Nephron progenitor cell (in vitro differentiated cells): ENCODE measurements at places on chromosomes 13 and 19.
A peak's percentile ranks its signal among the peaks of the same experiment; 100 is the strongest.

DNA sequence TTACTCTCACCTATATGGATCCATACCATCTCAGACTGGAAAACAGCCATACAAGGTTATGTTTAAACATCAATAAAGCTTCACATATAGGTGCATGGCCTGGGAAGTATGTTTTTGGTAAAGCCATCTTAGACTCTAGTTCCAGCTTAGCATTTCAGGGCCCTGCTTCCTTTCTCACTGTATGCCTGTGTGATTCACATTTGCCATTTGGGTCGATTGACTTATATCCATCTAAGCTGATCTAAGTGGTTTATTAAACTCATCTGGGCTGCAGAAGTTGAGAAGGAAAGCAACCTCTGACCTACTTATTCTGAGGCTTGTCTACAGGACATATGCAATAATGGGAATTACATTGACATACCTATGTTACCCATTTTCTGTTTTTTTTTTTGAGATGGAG is 33.5 kb downstream of the ZNF506 start:
- DNase-seq, result no peak

DNA sequence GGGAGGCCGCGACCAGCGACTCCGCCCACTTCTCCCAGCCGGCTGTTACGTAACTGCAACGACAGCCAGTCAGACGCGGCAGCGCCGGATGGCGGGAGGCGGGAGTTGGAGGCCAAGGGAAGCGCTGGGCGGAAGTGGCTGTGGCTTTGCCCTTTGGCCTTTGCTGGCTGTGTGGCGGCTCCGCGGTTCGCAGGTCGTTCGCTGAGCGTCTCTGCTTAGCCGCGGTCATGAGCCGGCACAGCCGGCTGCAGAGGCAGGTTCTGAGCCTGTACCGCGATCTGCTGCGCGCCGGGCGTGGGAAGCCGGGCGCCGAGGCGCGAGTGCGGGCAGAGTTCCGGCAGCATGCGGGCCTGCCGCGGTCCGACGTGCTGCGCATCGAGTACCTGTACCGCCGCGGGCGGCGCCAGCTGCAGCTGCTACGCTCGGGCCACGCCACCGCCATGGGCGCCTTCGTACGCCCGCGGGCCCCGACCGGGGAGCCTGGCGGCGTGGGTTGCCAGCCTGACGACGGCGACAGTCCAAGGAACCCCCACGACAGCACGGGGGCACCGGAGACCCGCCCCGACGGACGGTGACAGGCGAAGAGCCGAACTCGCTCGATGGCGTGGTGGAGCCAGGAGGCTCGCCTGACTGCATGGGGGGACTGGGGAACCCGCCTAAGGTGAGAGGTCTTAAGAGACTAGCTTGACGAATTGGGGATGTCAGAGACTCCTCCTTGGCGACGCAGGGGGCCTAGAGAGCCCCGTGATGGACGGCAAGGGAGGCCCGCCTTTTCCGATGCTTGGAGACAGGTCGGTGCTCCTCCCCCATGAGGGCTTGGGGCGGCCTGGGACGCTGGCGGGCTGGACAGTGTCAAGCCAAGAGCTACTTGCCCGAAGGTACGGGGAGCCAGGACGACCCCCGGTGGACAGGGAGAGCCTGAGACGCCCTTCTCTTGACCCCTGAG is at the start of gene SDHAF1:
Gene SDHAF1, plus strand, starts transcription at position 141 of the 946 bp plus-strand sequence. Its CDS starts 87 bp downstream, at position 228.
- DNase-seq, result peak; percentile 96

- no peak for DNase-seq
Observed at GRCh38 chr13:29505950-29506349, 89.5 kb downstream of the SLC7A1 start.

GRCh38 chr13:31175847-31176532 is 14.3 kb upstream of the HSPH1 start:
- no peak for DNase-seq

GRCh38 chr19:4414144-4414799 is 11.8 kb downstream of the CHAF1A start:
- no peak for DNase-seq

DNA sequence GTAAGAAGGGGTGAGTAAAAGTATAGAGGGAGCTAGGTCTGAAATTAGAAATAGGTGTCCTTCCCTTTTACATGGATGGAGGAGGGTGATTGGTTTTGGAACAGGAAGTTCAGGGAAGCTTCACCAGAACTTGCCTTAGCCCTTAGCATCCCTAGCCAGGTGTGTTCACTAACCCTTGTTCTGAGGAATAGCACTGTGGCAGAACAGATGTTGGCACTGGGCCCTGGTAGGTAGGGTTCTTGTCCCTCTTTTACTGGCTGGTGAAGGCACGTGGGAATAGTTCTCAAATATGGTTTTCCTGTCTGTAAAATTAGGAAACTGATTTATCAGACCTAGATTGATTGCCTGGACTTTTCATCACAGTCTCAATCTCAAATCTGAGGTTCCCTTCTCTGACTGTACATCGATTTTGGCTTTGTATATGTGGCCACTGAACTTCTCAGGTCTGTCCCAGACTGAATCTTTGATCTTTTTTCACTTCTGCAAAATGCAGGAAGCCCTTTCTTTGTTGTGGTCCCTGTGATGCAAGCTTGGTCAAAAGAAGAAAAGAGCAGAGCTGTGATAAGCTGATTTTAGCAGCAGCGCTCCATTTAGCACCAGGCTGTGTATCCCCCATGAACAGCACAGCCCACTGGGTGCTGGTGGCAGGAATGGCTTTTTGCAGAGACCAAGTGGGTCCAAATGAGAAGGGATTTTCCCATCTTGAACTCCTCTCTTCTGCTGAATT is 86.2 kb upstream of the HTR2A start:
- DNase-seq, result no peak

DNA sequence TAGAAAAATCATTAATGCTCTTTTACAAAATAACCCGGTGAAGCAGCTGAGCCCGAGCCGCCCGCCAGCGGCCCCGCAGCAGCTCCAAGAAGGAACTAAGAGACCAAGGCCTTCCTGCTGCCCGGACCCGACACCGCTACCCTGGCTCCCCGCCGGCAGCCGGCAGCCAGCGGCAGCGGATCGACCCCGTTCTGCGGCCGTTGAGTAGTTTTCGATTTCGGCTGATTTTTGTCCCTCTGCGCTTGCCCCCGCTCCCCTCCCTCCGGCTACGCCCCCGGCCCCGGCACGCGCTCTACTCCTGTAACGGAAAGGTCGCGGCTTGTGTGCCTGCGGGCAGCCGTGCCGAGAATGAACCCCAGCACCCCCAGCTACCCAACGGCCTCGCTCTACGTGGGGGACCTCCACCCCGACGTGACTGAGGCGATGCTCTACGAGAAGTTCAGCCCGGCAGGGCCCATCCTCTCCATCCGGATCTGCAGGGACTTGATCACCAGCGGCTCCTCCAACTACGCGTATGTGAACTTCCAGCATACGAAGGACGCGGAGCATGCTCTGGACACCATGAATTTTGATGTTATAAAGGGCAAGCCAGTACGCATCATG is at the start of gene PABPC3:
Gene PABPC3, plus strand, starts transcription at position 286 of the 603 bp plus-strand sequence. Its CDS starts 63 bp downstream, at position 349.
- no peak for DNase-seq

DNA sequence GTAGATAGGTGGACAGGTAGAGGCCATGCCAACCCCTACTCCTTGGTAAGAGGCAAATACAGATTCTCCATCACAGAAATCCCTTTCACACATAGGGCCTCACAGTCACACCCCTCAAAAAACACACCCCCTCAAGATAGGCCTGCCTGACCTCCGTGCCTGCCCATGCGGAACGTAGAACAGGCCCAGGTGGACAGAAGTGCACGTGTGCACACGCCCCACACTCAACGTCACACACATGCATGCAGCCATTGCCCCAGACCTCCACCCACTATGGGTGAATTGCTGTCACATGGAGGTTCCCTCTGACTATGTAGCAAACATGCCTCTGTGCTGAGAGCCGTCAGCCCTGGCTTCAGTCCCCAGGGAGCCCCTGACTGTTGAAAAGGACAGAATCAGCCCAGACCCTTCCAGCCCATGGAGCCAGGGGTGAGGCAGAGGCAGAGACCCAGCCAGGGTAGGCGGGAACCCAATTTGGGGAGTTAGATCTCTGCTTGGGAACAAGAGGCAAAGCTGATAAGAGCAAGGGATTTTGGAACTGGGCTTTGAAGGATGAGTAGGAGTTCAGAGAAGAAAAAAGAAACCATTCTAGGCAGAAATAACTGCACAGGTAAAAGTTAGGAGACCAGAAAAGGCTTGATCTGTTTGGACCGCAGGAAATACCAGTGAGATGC is 3.1 kb downstream of the ANKRD24 start:
- no peak for DNase-seq

DNA sequence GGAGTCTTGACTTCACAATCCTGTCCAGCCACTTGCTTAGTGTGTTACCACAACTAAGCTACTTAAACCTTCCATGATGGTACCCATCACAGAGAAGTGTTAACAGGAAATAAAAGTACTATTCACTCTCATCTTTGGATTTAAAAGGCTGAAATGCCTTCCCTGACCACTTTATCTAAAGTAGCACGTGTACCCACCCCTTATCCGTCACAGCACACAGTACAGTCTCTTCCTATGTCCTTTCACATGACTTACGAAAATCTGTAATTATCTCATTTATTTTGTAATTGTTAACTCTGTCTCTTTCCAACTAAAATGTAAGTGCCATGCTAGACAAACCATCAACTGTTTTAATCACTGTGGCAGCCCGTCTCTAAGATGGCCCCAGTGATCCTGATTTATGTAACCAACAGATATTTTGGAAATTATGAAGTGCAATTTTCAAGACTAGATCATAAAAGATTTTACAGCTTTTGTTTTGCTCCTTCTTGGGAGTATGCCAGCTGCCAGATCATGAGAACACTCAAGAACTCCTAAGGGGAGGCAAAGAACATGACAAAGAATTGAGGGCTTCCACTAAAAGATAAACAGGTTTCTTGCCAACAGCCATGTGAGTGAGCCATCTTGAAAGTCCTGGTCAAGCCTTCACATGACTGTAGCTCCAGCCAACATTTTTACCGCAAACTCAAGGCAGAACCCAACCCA is 44.9 kb downstream of the DIAPH3 start:
- DNase-seq, result no peak
